Hepatocyte (in vitro differentiated cells): ENCODE measurements at places on chromosomes 11 and 22. TPM values are rescaled to one million over a fixed set of nuclear protein-coding genes. Genes with fewer than 3 reads are reported as not detected.

TMEM126A gene
- 39.6 and 48.0 TPM in 2 replicates for total RNA-seq

RTL10 gene
- total RNA-seq: 12.3 and 15.9 TPM in 2 replicates

CRYBB3 gene
- not detected in 2 replicates for total RNA-seq

ARRB1 gene
- total RNA-seq: 83.2 and 91.3 TPM in 2 replicates

SAA1 gene
- 153 and 175 TPM in 2 replicates for total RNA-seq

MS4A7 gene
- total RNA-seq: 0.16 and 0.60 TPM in 2 replicates

OSBPL5 gene
- total RNA-seq: 8.7 and 9.0 TPM in 2 replicates

TMEM151A gene
- total RNA-seq: 20.6 and 21.4 TPM in 2 replicates

HEPN1 gene
- not detected in 2 replicates for total RNA-seq

SCUBE1 gene
- 0.96 and 2.1 TPM in 2 replicates for total RNA-seq

P2RY2 gene
- 6.3 and 6.7 TPM in 2 replicates for total RNA-seq

ROBO3 gene
- 3.7 and 5.0 TPM in 2 replicates for total RNA-seq

TLCD5 gene
- total RNA-seq: 9.0 and 10.7 TPM in 2 replicates

CBLIF gene
- total RNA-seq: 60.8 and 83.0 TPM in 2 replicates

RPUSD4 gene
- total RNA-seq: 24.0 and 26.4 TPM in 2 replicates

C11orf86 gene
- total RNA-seq: 1.5 and 3.4 TPM in 2 replicates

RAG1 gene
- total RNA-seq: 1.2 and 1.5 TPM in 2 replicates

PANX3 gene
- total RNA-seq: not detected in 2 replicates

UVRAG gene
- total RNA-seq: 25.2 and 36.5 TPM in 2 replicates

MOGAT2 gene
- total RNA-seq: 2.4 and 3.2 TPM in 2 replicates

SCUBE2 gene
- 8.6 and 14.2 TPM in 2 replicates for total RNA-seq

OR4A16 gene
- not detected in 2 replicates for total RNA-seq

LARGE1 gene
- total RNA-seq: 23.6 and 28.6 TPM in 2 replicates

APOA1 gene
- total RNA-seq: 4,253 and 4,361 TPM in 2 replicates

ANO1 gene
- total RNA-seq: 10.5 and 12.1 TPM in 2 replicates

WEE1 gene
- total RNA-seq: 91.0 and 101 TPM in 2 replicates
